ENCODE measurements at places on chromosomes 12 and 14.

DNA sequence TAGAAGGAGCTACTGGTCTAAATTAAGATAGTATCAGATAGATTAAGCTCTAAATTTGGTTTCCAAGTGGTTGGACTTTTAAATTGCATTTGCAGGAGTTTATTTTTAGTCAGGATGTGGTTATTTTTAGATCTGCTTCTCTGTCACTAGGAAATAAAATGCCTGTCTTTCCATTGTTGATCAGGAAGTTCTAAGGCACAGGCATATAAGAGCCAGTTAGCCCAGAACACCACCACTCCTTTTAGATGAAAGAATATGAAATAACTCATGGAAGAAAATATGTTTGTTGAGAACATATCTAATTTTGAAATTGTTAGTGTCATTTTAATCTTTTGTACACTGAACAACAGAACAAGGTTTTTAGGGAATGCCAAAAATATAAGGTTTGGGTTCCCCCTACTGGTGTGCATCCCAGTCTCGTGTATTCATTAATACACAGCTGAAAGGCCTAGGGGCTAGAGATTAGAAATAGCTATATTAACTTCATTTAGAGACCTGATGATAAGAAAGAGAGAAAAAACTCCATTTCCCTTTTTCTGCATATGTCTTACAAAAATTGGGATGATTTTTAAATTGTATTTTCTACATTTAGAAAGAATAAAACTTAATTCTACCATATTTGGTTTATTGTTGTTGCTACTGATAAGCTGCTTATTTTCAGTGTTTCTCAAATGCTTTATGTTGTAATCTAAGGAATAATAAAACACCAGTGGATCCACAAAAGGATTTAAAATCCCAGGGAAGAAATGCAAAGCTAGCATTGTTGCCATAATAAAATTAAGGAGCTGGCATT lies 67.2 kb downstream of the RIC8B start:
- peak; percentile 4 for DNase-seq

DNA sequence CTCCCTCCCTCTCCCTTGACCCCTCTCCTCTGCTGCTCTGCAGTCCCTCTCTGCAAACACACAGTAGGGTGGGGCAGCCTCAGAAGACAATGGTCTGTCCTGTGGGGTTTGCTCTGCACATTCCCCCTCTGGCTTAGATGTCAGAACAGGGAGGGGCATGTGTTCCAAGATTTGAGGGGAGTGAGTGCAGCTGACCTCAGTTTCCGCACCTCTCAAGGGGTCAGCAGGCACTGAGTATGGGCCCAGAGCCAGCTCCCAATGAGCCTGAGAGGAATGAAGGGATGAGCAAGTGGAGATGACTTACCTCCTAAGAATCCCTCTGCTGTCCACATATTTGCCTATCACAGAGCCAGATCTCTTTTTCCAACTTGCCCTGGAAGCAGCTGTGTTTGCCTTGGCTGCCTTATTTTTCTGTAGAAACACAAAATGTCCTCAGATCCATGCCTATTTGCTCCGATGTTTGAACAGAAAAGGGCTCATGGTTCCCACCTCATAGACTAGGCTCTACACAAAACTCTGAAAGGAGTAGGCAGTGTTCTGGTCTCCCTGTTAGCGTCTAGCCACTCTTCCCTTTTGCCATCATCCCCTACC lies 111.4 kb downstream of the CRACR2A start:
- no peak for DNase-seq

DNA sequence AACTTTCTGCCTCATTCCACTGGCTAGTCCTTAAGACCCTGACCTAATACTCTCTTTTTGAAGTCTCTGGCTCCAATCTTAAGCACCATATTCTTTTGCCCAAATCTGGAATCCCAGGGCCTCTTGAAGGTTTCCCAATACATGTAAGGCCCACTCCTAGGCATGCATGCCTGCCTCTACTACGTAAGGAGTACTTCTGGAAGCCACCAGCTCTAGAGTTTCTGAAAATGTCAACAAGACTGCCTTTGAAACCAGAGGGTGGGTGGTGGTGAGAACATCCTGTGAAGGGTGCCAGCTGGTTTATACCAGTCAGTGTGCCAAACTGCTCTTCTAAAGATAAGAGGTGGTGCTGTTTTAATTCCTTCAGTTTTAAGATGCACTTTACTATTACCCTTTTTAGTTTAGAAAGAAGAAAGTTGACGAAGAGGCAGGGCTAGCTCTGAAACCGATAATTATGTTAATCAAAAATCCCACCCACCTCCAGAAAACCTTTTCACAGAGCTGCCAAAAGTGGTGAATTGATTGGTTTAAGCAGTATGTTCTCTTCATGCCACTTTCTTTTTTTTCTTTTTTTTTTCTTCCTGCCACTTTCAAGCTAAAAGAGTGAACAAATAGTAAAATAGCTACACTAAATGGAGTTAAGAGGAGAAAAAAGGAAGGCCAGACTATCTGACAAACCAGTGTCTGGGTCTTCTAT lies 8.7 kb upstream of the WDR89 start:
- DNase-seq = no peak

DNA sequence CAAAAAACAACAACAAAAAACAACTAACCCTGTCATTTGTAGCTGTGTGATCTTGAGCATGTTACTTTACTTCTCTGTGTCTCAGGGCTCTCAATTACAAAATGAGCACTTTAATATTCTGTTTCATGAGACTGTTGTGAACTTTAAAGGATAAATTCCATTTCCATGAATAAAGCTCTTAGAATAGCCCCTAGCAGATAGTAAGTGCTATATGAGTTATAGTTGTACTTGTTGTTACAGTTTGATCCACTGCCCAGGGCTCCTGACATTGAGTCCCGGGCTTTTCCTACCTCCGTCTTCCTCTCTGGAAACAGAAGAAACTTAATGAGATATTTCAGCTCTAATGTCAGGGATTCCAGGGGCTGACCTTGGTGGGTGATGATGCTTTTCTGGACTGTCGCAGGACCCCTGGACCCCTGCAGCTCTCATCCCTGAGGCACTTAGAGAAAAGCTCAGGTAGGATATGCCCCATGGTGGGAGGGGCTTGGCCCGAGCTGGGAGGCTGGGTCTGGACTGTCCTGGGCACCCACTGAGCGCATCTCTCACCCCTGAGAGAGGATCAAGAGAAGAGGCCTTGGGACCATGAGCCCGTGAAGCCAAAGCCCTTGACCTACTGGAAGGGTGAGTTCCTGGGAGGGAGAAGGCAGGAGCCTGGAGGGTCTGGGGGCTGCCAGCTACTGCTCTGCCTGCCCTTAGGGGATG lies 5.1 kb downstream of the P3H3 start:
- DNase-seq = no peak

DNA sequence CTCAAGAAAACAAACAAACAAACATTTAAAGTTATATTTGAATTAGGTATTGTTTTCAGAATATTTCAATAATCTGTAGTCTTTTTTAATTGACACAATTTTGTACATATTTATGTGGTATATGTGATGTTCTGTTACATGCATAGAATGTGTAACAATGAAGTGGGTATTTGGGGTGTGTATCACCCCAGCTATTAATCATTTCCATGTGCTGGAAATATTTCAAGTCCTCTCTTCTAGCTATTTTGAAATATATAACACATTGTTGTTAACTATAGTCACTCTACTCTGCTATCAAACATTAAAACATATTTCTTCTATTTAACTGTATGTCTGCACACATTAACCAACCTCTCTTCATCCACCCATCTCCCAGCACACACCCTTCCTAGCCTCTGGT lies 32.0 kb upstream of the SIX1 start:
- DNase-seq = no peak

- DNase-seq = no peak
Observed at GRCh38 chr12:96907671-96908422, 790 bp downstream of the NEDD1 start.

- no peak for DNase-seq
Observed at GRCh38 chr12:123071857-123072256, 79.0 kb downstream of the PITPNM2 start.

DNA sequence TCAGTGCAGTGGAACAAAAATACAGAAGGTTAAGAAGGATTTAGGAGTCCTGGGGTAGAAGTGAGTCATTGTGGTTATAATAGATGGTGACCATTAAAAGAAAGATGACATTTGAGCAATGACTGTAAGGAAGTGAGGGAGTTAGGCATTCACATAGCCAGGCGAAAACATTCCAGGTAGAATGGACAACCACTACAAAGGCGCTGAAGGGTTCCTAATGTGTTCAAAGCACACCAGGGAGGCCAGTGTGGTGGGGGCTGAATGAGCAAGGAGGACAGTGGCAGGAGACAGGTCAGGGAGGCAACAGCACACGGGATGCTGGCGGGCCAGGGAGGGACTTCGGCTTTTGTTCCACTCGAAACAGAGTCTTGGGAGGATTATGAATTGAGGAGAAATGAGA lies 129.9 kb downstream of the NPAS3 start:
- DNase-seq = no peak

DNA sequence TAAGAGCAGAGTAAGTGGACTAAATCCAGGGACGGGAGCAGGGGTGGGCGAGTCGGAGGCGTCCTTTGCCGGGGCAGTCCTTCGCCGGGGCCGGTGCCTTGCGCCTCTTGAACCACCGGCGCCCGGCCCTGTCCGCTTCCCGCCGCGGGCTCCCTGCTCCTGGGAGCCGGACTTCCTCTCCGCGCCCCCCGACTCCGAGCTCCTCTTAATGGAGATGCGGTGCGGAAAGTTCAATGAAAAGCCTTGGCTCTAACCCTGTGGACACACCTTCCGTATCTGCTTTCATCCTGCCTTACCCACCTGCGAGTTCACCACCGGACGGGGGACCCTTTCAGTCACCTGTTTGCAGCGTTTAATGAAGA lies 412 bp downstream of the FGFR1OP2 start:
- no peak for DNase-seq

GRCh38 chr12:25784669-25785068 lies 173.8 kb upstream of the RASSF8 start:
- DNase-seq = no peak

GRCh38 chr14:44988694-44989093 lies 26.7 kb downstream of the TOGARAM1 start:
- no peak for DNase-seq

GRCh38 chr12:88725592-88726143 lies 145.4 kb upstream of the KITLG start:
- DNase-seq = no peak

GRCh38 chr14:71467361-71467811 lies 464.8 kb upstream of the RGS6 start:
- DNase-seq = no peak

DNA sequence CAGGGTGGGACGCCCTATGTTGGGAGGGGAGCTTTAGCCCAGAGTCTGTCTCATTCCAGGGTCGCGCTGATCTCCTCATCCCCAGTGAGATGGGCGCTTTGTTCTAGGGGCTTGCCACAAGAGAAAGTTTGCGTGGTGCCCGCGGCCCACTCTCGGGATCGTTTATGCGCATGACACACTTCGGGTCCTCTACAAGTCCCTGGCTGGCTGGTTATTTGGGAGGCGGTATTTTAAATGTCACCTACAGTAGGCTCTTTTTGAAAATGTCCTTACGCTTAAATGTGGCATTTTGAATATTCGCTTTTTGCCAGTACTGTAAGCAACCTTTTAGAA lies 541 bp downstream of the GOLT1B start:
- no peak for DNase-seq

GRCh38 chr14:59707778-59708561 lies 131.4 kb upstream of the CCDC175 start:
- DNase-seq = no peak

- peak; percentile 86 for DNase-seq
Observed at GRCh38 chr12:46368138-46368537, 4.4 kb downstream of the SLC38A2 start.

GRCh38 chr14:36111822-36112583 lies 64.5 kb downstream of the PTCSC3 start:
- no peak for DNase-seq

DNA sequence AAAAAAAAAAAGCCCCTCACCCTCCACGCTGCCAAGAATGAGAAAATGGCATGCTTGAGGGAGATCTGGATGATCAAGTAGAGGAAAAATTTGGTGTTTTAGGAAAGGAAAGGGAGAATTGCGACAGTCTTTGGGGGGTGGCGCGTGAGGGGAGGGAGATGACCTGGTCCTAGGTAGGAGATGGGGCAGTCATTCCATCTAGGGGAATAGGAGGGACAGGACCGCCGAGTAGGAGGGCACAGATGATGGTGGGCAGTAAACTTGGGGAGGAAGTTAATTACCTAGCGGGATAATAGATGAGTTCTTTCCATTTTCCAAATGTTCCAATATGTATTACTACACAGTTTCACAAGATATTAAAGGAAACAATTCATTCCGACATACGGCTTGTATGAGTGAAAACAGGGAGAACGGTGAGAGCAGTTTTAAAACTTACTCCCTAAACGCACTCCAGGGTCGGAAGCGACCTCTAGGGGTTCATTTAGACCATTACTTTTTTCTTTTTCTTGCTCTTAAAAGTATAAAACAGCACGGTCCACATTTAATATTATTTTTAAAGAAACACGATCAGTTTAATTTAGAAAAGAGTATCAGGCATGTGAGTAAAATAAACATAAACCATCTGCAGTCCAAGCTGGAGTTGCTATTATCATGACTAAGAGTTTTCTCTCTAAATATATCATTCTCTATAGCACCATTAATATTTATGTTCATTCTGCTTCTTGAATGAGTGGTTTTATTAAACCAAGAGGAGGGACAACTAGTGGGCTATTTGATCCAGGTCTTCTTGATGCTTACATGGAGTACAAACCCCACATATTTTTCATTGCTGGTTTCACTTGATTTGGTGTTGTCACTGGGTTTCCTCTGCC lies 3.0 kb upstream of the FNTB start:
- peak; percentile 51 for DNase-seq

- DNase-seq = no peak
Observed at GRCh38 chr14:99947695-99948094, 117.5 kb upstream of the EVL start.

- DNase-seq = no peak
Observed at GRCh38 chr14:76866456-76866855, 40.2 kb downstream of the LRRC74A start.

DNA sequence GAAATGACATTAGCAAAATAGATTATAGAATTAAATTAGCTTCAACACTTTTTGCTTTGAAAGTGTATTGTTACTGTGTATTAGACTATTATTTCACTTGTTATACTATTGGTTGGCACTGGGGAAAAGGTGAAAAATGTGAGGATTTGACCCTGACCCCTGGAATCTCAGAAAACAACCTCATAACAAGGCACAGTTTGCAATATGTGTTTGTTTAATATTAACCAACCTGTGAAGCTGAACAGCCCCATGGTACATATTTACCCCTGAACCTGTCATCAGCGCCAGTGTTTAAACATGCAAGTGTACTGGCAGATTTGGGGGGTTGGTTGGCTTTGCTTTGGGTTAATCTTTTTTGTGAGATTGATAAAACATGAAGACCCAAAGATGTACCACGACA lies 11.7 kb downstream of the SLC38A4 start:
- no peak for DNase-seq

- no peak for DNase-seq
Observed at GRCh38 chr12:57033431-57033830, 16.5 kb downstream of the MYO1A start.

DNA sequence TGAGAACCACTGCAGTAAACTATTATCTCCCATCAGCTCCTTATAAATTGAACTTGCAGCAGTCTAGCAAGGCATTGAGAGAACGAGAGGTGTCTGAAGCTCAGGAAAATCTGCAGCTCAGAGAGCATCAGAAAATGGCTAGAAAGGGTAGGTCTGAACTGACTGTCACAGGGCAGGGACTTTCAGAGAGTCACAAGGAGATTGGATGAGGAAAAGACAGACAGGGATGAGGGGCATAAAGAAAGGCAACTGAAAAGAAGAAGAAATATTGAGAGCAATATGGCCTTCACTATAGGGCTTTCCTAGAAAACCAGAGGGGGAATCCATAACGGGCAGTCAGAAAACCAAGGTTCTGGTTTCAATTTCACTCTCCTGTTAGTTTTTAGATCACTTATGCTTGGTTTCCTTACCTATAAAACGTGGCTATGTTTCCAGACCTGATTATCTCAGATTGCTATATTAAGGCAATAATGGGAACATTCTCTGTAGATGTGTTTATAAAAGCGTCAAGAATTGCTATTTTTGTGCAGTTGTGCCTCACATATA lies 40.9 kb downstream of the PDE6H start:
- DNase-seq = no peak
